ENCODE measurements at places on chromosomes 12 and 14.

GRCh38 chr12:120099738-120100137 is 16.8 kb downstream of the RAB35 start:
- no peak for DNase-seq

- DNase-seq, result no peak
Measured at GRCh38 chr14:81200054-81200453, 20.7 kb downstream of the GTF2A1 start.

DNA sequence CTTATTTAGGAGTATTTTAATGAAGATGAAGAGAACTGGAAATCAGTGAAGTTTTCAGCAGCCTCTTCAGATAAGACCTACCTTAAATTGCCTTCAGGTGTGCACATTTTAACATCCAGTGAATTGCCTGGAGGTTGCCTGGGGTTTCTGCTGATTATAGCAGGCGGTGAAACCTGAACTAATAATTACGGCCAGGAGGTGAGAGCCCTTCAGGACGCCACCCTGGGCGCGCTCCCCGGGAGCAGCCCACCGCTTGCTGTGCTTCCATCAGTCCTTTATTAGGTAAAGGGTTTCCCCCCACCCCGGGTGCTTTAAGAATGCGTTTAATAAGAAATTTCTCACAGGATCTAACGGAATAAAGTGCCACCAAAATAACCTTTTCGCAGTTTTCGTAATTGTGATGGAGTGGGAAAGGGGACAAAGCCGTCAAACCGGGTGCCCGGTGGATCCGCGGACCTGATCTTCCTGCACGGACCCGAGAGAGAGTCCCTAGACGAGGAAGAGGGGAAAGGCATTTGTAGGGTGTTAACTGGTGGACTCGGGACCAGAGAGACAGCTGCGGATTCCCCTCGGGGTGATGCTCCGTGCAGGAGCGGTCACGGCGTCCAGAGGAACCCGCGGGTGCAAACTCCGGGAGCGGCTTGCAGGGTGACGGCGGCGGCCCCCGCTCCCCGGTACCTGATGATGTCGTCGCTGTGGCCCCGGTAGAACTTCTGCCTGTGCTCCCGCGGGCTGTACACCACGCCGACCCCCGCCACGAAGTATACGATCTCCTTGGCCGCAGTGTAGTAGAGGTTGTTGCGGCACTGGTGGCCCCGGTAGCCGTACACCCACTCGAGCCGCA is 902 bp downstream of the EML5 start:
- peak; percentile 27 for DNase-seq

- no peak for DNase-seq
Measured at GRCh38 chr12:59833408-59833807, 237.6 kb downstream of the SLC16A7 start.

DNA sequence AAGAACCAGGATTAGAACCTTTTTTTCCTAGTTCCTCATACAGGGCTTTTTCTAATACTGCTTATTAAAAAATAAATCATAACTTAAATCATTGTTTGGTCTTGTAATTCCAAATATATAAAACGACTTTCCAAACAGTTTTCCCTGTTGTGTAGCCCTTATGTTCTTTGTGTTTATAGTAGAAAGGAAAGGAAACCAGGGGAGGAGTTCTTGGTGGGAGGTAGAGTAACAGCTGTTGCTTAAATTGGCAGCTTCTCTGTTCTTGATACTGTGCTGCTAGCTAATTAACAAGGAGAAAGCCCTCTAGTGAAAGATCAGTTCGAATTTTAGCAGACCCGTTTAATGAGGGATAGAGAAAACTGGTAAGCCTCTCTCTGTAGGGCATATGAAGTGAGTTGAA is 15.0 kb downstream of the SRP54 start:
- no peak for DNase-seq

- DNase-seq, result no peak
Measured at GRCh38 chr14:68878908-68879307, 86.0 kb upstream of the ZFP36L1 start.

GRCh38 chr12:113569806-113570205 is 98.1 kb upstream of the LHX5 start:
- DNase-seq, result no peak
